ENCODE measurements at places on chromosomes 1 and 21.
A peak's percentile ranks its signal among the peaks of the same experiment; 100 is the strongest.

GRCh38 chr1:236147521-236148469, 5.5 kb downstream of the GPR137B start:
- DNase-seq = no peak

DNA sequence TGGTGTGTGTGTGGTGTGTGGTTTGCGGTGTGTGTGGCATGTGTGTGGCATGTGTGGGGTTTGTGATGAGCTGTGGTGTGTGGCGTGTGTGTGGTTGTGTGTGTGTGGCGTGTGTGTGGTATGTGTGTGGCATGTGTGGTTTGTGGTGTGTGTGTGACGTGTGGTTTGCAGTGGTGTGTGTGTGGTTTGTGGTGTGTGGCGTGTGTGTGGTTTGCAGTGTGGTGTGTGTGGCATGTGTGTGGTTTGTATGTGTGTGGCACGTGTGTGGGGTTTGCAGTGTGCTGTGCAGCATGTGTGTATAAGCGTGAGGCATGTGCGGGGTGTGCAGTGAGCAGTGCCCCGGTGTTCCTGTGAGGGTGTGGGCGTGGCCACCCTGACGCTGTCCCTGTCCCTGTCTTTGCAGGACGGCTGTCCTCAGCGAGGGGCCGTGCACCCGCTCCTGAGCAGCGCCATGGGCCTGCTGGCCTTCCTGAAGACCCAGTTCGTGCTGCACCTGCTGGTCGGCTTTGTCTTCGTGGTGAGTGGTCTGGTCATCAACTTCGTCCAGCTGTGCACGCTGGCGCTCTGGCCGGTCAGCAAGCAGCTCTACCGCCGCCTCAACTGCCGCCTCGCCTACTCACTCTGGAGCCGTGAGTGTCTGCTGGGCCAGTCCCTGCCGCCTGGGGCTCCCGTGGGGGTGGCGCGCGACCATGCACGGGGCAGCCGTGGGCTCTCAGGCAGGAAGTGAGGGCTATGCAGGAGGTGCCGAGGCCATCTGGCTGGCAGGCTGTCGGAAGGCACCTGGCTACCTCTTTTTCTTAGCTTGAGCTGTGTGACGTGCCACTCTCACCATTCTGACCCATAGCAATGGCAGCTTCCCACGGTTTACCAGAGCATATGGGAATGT, 52.6 kb upstream of the TRAPPC10 start:
- no peak for DNase-seq

GRCh38 chr1:223771814-223772770, 59.8 kb downstream of the CAPN2 start:
- DNase-seq = peak; percentile 51

DNA sequence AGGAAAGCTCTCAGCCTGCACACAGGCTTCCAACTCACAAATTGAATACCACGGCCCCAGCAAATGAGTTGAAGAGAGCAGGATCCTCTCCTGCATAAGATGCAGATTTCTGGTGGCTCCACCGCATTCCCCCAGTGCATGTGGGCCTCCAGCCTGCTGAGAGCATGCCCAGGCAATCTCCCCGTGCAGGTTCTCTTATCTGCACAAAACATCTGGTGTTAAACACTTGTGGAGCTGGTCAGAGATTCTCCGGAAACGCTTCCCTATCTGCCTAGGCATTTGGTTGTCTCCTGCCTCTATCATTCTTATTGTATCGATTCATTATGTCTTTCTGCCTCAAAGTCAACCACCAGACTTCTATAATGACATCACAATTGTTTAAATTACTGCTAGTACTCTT, 1349.0 kb upstream of the B3GALT2 start:
- DNase-seq = no peak

- no peak for DNase-seq
Measured at GRCh38 chr1:117467336-117467735, 100.1 kb downstream of the MAN1A2 start.

GRCh38 chr1:13725714-13726175, 25.8 kb downstream of the PRDM2 start:
- DNase-seq = peak; percentile 44

DNA sequence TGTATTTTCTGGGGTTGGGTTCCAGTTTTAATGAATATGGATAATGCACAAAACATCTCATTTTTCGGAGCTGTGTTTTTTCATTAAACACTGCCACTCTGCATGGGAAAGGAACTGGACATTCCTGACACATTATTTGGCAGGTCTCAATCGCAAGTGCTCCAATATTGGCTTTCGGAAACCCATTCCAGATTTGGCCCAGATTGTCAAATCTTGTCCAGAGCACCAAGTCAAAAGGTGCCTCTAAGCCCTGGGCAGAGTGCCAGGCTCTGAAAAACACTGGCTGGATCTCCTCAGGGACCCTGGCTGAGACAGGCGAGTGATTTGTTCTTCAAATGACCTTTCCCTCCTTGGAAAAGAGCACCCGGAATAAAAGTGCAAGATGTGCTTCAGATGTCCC, 68.4 kb upstream of the MRPS6 start:
- no peak for DNase-seq

- no peak for DNase-seq
Measured at GRCh38 chr1:154739654-154740053, 130.4 kb downstream of the KCNN3 start.

DNA sequence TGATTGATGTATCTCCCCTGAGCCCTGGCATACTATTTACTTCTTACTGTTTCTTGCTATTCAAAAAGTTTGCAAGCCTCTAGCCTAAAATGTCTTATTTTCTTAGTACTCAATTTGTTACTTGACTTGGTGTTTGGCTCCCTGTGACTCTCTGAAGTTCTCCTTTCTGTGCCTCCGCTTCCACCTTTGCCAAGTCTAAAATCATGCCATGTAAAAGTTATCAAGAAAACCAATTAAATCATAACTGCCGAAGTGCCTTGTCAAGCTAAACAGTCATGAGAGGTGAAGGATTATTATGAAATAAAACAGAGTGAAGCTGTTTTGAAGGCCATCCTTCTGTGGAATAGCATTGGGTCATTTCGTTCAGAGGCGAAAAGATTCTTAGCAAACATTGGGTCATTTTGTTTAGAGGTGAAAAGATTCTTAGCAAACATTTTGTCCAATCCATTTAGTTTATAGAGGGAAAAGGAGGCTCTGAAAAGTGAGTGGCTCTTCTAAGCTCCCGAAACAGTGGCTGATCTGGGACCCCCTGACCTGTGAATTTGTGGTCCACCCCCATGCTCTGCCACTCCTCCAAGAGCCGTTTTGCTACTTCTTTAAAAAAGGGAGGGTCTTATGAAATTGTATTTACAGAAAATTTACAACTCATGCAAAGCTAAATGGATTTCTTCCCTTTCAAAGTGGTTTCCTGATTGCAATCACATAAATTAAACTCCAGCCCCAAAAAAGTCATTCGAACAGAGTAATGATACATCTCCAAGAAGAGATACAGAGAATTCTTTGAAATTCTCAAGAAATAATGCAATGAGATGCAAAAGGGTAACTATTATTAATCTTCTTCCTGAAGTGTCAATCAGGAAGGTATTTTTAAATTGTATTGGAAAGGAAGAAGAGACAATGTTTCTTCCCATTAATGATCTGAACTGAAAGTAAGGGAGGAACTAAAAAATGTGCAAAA, 141.4 kb downstream of the RUNX1 start:
- no peak for DNase-seq

GRCh38 chr1:101587741-101588140, 350.9 kb downstream of the S1PR1 start:
- no peak for DNase-seq

GRCh38 chr21:42708107-42708506, 54.7 kb downstream of the PDE9A start:
- no peak for DNase-seq

DNA sequence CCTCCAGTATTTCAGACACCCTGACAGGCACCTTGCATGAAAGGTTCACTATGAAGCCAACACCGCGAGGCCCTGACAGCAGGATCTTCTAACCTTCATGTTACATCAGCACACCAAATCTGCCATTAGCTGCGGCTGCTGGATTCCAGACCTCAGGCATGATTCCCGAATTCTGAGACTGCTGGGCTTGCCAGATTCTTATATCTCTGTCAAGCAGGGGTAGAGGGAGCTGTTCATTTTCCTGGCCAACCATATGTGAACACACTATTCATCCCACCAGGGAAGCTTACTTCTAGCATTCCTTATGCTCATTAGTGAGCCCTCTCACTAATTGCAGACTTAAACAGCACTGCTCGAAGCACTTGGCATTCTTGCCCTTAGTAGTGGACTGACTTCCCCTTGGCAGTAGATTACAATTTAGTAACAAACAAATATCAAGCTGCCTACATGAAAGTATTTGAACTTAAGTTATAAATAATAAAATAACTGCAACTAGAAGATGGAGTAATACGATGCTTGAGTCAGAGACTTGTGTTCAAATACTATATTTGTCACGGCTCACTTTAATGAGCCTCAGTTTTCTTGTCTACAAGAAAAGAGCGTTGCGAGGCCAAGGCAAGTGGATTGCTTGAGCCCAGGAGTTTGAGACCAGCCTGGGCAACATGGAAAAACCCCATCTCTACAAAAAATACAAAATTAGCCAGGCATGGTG, 43.3 kb downstream of the NID1 start:
- no peak for DNase-seq
